NCI-H2227 treated with DMSO at 0.1 percent for 48 hours (cell line): ENCODE measurements at places on chromosomes 1 and 21.

DNA sequence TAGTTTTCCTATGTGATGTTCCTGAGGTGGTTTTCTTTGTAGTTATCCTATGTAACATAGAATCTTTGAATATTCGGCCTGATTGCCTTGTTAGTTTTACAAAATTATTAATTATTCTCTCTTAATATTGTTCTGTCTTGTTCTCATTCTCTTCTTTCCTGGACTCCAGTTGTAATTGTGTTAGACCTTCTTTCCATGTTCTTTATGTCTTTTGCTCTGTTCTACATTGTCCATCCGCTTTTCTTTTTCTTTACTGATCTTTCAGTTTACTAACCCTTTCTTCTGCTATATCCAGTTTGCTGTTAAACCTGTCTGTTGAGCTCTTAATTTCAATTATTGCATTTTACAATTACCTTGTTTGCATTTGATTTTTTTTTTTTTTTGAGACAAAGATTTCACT is 89.3 kb downstream of the PEX14 start:
- no peak for DNase-seq

DNA sequence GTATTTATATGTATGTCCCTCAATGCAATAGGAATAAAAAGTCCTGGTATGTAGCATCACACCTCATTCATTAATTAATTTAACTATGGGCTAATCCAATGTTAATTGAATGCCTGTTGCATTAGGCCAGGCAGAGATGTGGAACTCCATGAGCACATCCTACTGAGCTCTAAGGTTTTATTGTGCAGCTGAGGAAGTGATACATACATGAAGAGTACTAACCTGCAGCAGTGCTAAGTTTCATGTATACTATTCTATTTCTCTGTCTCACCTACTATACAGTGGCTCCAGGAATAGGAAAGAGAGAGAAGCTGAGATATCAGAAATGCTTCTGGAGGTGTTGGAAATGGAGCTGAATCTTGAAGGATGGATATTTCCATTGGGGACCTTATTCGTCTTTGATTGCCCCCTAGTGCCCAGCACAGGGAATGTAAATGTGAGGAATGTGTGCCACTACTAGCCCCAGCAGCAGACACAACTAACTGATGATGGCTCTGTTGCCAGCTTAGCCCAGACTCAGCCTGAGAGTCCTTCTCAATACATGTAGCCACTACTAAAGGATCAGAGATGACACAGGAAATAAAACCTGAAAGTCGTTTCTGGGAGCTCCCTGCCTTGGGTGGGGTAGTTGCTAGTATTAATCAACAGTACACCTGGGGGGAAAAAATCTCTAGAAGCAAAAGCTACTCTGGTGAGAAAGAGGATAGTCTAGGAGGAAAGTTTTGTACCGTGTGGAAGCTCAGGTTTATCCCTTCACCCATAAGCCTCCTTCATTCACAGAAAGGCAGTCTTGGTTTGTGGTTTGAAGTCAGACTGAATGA is 173.3 kb upstream of the FOXD3 start:
- DNase-seq, result no peak

DNA sequence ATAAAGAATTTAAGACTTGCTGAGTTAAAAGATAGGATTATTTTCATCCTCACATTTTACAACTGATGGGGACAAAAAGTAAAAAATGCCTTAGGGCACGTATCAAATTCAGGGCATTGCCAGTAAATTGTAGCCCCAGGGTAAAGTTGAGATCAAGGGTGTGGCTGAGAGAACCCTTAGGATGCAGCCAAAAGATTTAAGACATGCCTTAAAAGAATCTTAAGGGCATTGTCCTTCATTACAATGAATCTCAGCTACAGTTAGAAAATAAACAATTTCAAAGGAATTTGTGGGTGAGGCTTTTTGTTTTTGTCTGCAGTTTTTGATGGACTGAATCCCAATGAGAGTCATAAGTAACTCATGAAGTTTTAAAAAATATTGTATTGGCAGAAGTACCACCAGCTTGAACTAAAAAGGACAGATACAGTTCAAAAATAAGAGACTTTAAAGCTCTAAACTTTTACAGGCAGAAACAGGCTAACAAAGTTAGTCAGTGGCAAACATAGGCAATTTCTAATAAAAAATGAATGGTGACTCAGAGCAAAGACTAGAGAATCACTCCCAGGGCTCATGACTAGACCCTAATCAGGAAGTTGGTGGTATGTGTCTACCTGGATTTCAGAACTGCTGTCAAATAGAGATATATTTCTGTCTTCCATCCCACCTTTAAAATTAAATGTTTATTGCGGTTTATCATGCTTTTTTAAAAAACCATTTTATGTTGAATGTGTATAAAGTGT is 165.1 kb upstream of the SNX7 start:
- no peak for DNase-seq

- DNase-seq, result peak; percentile 29
Observed at GRCh38 chr1:77347646-77348045, 65.8 kb downstream of the AK5 start.

DNA sequence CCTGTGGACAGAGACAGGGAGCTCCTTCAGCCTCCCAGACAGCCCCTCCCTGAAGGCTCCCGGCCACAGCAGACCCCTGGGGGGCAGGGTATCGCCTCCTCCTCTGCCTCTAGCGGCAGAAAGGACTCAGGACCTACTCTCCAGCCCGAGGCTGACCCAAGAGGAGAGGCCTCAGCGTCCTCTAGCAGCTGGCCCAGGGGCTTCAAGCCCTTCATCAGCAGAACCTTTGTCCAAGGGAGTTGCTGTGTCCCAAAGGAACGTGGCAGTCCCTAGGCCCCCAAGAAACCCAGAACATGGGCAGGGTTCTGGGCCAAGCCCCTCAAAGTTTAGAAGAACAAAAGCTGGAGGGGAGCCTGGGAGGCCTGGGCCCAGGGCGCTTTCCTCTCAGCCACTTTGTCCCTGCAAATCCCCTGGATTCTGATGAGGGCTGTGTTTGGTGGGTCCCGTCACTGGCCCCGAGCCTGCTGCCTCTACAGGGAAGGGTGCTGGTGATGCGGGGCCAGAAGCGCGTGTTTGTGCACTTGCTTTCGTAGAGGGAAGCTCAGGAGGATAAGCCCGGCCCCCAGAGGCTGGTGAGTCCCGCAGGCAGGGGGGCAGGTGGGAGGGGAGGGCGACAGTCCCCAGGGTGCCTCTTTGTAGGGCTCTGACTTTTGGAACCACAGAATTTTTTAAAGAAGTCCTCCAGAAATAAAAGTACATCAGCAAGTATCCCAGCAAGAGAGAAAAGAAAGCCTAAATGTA is 13.3 kb downstream of the ITGB2 start:
- no peak for DNase-seq

GRCh38 chr1:157168015-157168414 is 29.8 kb upstream of the ETV3 start:
- DNase-seq, result no peak
